Dorsolateral prefrontal cortex (tissue), 122 donors: ENCODE measurements at places on chromosomes 2 and 18.

DNA sequence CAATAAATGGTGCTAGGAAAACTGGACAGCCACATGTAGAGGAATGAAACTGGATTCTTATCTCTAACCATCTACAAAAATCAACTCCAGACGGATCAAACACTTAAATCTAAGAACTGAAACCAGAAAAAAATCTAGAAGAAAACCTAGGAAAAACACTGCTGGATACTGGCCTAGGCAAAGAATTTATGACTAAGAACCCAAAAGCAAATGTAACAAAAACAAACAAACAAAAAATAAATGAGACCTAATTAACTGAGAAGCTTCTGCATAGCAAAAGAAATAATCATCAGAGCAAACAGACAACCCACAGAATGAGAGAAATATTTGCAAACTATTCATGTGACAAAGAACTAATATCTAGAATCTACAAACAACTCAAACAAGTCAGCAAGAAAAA, 314.0 kb upstream of the REV1 start:
- no peak for DNase-seq

- DNase-seq, result no peak
These were observed 4.2 kb downstream of the UGGT1 start for GRCh38 chr2:128095201-128095600.

DNA sequence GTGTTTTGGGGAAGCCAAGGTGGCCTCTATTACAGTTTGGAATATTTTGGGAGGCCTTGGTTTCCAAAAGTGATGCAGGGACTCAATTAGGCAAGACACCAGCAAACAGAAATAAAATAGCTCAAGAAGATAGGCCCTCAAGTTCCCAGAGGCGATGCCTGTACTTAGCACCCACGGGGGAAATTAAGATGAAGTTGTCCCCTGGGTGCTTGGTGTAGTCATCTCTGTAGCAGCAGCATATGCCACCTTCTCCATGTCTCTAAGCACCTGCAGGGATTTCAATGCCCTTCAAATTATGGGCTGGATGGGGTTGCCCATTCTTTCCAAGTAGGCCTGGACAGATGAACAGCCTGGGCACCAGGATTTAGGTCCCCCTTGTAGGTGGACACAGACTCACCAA, 185.0 kb downstream of the CTIF start:
- no peak for DNase-seq

- DNase-seq, result no peak
These were observed 39.7 kb downstream of the TFCP2L1 start for GRCh38 chr2:121245120-121245820.
